ENCODE measurements at places on chromosomes 5 and 9.

- DNase-seq, result no peak
Observed at GRCh38 chr5:14557203-14557770, 24.3 kb upstream of the OTULINL start.

DNA sequence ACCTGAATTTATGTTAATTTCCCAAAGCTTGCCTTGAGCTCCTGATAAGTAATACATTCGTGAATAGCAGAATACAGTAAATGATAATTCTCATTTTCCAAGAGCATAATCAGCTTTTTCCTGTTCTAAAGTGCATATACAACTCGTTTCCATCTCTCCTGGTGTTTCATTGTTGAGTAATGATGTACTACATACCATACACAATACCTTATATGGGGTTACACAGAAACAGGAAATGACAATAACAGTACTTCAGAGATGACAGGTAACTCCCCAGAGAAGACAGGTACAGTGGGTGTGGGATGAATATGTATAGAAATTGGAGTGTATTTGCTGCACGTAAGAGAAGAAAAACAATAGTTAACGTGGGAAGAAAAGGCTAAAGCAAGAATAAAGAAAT lies 287.1 kb downstream of the TENT4A start:
- no peak for DNase-seq

DNA sequence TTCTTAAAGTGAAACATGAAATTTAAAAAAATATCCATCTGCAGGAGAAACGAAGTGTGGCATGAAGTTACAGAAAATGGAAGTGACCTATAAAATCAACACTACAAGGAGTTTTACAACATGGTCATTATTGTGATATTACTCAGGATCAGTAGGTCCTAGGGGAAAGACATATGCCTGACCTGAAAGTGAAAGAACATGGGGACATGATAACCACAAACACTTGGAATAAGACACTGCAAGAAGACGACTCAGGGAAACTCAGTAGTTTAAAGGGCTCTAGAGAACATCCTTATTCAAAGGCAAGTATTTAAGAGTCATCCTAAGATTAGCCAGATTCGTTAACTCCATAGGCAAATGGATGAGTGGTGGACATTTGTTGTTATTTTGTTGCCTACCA lies 19.9 kb upstream of the LPAR1 start:
- DNase-seq, result no peak

GRCh38 chr5:4989118-4989517 lies 151.0 kb upstream of the ADAMTS16 start:
- DNase-seq, result no peak

GRCh38 chr5:57539281-57539701 lies 56.7 kb upstream of the ACTBL2 start:
- DNase-seq, result no peak

GRCh38 chr5:57784121-57784520 lies 301.5 kb upstream of the ACTBL2 start:
- DNase-seq, result no peak

GRCh38 chr5:54882101-54882500 lies 103.3 kb downstream of the ESM1 start:
- DNase-seq, result no peak

- no peak for DNase-seq
Observed at GRCh38 chr5:157926977-157927376, 68.0 kb upstream of the CLINT1 start.

DNA sequence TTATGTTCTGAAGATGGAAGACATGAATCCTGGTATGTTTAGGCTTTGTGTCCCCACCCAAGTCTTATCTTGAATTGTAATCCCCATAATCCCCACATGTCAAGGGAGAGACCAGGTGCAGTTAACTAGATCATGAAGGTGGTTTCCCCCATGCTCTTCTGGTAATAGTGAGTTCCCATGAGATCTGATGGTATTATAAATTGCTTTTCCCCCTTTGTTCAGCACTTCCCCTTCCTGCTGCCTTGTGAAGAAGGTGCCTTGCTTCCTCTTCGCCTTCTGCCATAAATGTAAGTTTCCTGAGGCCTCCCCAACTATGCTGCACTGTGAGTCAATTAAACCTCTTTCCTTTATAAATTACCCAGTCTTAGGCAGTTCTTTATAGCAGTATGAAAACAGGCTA lies 229.0 kb downstream of the ARL15 start:
- DNase-seq, result no peak

DNA sequence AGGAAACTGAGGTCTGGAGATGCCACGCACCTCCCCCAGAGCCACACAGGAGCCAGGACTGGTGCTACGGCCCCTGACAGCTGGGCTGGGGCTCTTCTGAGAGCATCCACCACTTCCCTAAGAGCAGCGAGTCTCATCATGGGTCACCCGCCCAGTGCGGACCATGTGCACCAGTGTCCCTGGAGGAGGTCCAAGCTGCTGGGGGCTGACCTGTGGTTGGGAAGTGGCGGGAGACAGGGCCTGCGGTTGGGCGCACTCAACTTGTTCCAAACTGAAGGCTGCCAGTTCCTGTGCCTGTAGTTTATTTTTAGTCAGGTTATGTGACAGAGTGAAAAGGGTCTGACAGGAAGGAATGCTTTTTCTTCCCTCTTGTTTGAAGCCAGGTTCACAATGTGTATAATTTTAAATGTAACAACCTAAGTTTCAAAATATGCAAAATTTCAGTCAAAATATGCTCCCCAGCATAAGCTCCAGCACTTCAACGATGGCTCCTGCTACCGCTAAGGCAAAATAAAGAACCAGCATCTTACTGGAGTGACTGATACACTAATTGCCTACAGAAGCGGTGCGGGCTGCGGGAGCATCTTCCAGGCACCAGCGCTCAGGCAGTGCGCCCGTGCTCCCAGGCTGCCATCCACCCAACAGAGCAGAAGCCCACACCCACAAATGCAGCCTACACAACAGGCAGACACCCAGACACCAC lies 14.8 kb downstream of the BARHL1 start:
- no peak for DNase-seq

- no peak for DNase-seq
Observed at GRCh38 chr9:72665421-72665820, 144.0 kb downstream of the TMC1 start.

DNA sequence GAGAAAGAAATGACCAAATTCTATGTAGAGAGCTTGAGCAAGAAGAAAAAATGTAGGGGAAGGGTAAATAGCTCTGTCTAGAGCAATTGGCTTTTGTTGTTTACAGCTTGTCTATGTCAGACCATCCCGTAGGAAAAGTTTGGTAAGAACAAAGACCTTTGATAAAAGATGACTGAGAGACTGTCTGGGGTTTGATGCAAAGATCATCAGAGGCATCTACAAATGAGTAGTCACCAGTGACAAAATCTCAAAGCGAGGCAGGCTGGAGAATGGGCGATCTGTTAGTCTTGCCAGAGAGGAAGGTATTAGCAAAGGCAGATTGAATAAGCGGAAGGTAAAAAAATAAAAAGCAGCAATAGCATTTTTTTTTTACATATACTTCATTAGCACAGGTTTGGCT lies 125.0 kb upstream of the RASGRF2 start:
- DNase-seq, result no peak

- no peak for DNase-seq
Observed at GRCh38 chr5:131296213-131296672, 32.4 kb downstream of the CDC42SE2 start.

DNA sequence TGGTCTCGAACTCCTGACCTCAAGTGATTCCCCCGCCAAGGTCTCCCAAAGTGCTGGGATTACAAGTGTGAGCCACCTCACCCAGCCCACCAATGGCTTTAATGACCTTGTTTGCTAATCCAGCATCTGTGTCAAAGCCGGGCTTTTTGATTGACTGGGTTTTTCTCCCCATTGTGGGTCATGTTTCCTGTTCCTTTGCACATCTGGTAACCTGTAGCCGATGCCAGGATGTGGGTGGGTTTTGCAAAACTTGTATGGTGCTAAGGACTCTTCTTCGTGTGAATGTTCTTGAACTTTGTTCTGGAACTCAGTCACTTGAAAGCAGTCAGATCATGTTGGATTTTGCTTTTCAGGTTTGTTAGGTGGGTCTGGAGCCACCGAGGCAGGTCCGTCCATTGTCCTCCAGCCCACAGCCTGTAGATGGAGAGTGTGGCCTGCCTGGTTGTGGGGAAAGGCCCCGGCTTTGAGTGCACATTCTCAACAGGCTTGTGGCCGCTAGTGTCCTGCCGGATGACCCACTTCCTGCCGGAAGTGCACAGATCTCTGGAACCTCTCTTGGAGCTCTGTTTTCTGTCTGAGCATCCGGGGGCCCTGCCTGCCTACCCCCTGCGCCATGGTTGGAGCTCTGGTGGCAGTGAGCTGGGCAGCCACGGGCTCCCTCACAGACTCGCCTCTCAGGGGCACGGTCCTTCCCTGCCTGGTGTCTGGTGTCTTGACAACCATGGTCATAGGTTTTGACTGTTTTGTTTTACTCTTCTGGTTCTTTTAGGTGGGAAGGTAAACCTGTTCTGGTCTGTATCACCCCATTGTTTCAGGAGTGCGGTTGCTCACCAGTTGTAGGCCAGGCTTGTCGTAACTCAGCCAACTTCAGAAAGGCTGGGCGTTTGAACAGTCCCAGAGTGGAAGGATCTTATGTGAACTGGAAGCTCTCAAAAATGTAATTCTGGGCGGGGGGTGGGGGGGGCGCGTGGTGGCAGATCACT lies 69.6 kb upstream of the CACNA1B start:
- DNase-seq, result peak; percentile 16

GRCh38 chr9:126621061-126621918 lies 7.6 kb downstream of the LMX1B start:
- DNase-seq, result no peak

All from activated CD8-positive, alpha-beta T cell treated with anti-CD3 and anti-CD28 coated beads for 36 hours (primary cell).